ENCODE measurements at places on chromosomes 2 and 18. TPM values are rescaled to one million over a fixed set of nuclear protein-coding genes. Genes with fewer than 3 reads are reported as not detected.

DNA sequence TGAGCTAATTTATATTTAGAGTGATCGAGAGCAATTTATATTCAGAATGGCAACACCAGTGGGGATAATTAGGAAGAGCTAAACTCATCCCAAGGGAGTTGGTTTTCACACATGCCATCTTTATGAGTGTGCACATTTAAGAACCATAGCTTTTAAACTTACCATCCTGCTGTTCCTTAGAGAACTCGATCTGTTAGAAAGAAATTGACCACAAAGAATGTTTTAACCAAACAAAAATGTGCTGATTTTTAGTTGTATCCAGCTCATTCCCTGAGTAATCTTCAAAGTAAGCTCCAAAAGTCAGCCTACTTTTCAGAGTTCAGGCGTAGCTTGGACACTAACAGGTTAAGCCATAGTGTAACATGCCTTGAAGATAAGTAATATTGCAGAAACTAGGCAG lies 12.6 kb downstream of the MYL1 start:
- H3K4me1 ChIP-seq = no peaks in the 10 kb centered on the region
- no peaks in the 10 kb centered on the region for H3K27me3 ChIP-seq
- no peak overlapping the region for H3K4me3 ChIP-seq
- no peaks in the 10 kb centered on the region for H3K36me3 ChIP-seq

DNA sequence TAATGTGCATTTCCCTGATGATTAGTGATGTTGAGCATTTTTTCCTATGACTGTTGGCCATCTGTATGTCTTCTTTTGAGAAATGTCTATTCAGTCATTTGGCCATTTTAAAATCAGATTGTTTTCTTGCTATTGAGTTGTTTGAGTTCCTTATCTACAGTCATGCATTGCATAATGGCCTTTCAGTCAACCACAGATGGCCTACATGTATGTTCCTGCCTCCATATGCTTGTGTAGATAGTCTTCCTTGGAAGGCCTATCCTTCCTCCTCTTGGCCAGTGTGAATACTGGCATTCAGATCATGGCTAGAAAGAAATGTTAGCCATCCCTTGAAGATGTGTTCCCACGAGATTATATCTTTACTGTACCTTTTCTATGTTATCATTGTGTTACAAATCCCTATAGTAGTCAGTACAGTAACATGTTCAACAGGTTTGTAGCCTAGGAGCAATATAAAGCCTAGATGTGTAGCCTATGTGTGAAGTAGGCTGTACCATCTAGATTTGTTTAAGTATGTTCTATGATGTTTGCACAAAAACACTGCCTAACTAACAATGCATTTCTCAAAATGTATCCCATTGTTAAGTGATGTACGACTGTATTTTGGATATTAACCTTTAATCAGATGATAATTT lies 65.6 kb upstream of the CD302 start:
- no peak for DNase-seq
- H3K27ac ChIP-seq = no peak overlapping the region
- no peak overlapping the region for H3K4me3 ChIP-seq
- H3K36me3 ChIP-seq = peaks cover 31% of the 10 kb centered on the region

- peaks cover 34% of the 10 kb centered on the region for H3K27me3 ChIP-seq
- H3K27ac ChIP-seq = no peak overlapping the region
- H3K36me3 ChIP-seq = no peaks in the 10 kb centered on the region
- H3K4me3 ChIP-seq = no peak overlapping the region
Measured at GRCh38 chr2:239678666-239679296, 278.0 kb upstream of the HDAC4 start.

GRCh38 chr2:164879901-164880535 lies 38.4 kb upstream of the COBLL1 start:
- H3K27me3 ChIP-seq = no peaks in the 10 kb centered on the region
- no peak overlapping the region for H3K27ac ChIP-seq
- H3K4me1 ChIP-seq = no peaks in the 10 kb centered on the region
- no peak for DNase-seq

DNA sequence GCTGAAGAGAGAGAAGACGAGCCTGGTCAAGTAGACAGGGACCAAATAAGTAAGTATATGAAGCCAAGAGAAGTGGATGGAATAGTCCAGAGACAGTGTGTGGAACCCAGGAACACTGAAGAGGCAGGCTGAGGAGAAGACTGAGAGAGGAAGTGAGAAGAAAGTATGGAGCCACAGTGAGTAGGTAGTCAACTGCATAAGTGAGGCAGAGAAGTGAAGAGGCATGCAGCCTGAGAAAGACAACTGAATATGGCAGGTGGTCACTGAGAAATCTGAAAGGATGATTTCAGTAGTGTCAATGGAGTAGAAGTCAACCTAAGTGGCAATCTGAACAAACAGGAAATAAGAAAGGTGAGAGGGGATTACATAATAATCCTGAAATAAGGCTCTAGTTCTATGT lies 55.4 kb downstream of the CWC22 start:
- no peaks in the 10 kb centered on the region for H3K27me3 ChIP-seq
- no peak for DNase-seq
- H3K4me1 ChIP-seq = peaks cover 6% of the 10 kb centered on the region

GRCh38 chr2:88232074-88232782 lies 62.1 kb downstream of the THNSL2 start:
- H3K27ac ChIP-seq = no peak overlapping the region
- H3K36me3 ChIP-seq = peaks cover 5% of the 10 kb centered on the region
- H3K27me3 ChIP-seq = peaks cover 9% of the 10 kb centered on the region
- no peak overlapping the region for H3K4me3 ChIP-seq
- H3K4me1 ChIP-seq = peaks cover 4% of the 10 kb centered on the region

DNA sequence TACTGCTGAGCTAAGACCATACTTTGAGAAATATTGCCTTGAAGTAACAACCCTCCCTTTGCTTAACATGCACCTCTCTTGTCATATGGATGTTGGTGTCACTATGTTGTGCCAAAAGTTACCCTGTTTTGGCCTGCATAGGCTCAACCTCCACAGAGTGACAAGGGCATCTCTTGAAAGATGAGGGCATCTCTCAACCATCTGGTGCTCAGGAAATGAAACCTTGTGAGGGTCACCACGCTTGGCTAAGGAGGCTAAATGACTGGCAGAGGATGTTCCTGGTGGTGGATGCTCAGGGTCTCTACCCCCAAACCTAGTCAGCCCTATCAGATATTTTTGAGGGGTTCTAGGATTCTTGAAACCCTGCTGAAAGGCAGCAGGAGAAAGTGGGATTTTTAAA lies 2.3 kb downstream of the LHCGR start:
- no peaks in the 10 kb centered on the region for H3K4me1 ChIP-seq
- H3K27ac ChIP-seq = no peak overlapping the region
- peaks cover 31% of the 10 kb centered on the region for H3K27me3 ChIP-seq

DNA sequence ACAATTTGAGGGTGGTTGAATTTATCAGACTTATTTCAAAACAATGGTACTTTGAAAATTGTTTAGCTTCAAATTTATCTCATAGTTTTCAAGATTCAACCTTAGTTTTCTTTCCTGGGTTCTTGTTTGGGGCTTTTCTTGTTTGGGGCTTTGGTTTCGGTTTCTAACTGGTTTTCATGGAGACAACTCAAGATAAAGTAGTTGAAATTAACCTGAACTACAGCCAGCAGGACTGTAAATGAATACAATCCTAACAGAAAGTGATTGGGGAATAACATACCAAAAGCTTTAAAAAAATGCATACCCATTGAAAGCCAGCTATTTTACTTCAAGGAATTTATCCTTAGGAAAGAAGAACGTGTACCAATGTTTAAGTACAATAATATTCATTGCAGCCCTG lies 133.5 kb upstream of the SLC14A2 start:
- H3K27me3 ChIP-seq = peaks cover 23% of the 10 kb centered on the region
- peaks cover under 1% of the 10 kb centered on the region for H3K36me3 ChIP-seq
- H3K4me3 ChIP-seq = no peak overlapping the region
- H3K4me1 ChIP-seq = no peaks in the 10 kb centered on the region
- DNase-seq = no peak

- H3K36me3 ChIP-seq = no peaks in the 10 kb centered on the region
- H3K4me1 ChIP-seq = no peaks in the 10 kb centered on the region
- H3K27ac ChIP-seq = no peak overlapping the region
- H3K4me3 ChIP-seq = no peak overlapping the region
- DNase-seq = no peak
- peaks cover 4% of the 10 kb centered on the region for H3K27me3 ChIP-seq
Measured at GRCh38 chr2:9824441-9824840, 18.8 kb upstream of the TAF1B start.

DNA sequence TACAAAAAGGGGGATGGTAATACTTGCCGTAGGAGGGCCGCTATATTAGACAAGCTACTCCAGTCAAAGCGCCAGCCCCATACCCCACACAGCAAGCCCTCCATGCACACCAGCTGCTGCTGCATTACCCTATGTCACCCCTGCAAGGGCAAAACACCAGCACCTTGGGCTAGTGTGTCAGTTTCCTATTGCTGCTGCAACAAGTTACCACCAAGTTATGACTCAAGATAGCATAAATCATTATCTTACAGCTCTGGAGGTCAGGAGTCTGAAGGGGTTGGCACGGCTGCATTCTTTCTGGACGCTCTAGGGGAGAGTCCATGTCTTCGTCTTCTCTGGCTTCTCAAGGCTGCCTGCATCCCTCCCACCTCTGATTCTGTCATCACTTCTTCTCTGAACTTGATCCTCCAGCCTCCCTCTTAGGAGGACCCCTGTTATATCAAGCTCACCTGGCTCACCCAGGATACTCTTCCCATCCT lies 88.6 kb upstream of the ACAA2 start:
- H3K36me3 ChIP-seq = no peaks in the 10 kb centered on the region
- H3K4me1 ChIP-seq = no peaks in the 10 kb centered on the region
- no peak for DNase-seq
- no peak overlapping the region for H3K27ac ChIP-seq
- no peak overlapping the region for H3K4me3 ChIP-seq
- H3K27me3 ChIP-seq = peaks cover 19% of the 10 kb centered on the region

DNA sequence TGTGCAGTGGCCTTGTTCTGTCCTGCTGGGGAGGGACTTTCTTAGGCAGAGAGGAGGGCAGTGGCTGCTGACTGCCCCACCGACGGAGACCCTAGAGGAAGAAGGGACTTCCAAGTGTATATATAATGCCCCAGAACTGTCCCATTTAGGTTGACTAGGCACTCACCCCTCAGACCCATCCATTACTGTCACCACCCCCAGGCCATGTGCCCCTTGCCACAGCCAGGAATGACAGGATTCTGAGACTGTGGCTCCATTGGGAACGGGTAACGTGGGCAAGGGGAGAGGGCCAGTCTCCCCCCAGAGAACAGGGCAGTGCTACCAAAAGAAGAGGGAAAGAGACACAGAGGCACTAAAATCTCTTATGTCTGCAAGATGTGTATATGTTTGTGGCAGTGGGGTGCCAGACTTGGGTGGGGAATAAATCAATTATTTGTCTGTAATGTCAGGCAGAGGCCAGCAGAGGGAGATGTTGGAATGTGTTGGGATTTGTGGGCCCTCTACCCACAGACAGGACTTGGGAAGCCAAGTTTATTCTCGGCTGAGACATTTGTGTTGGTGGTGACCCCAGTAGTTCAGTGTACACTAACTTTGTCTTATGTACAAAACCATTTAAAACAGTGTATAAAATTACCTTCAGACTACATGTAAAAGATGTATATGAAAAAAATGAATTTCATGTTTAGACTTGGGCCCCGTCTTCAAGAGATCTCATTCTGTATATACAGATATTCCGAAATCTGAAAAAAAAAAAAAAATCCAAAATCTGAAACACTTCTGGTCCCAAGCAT lies 24.0 kb upstream of the TMEM37 start:
- H3K4me3 ChIP-seq = no peak overlapping the region
- DNase-seq = no peak
- H3K27ac ChIP-seq = no peak overlapping the region
- peaks cover 13% of the 10 kb centered on the region for H3K27me3 ChIP-seq
- H3K4me1 ChIP-seq = no peaks in the 10 kb centered on the region

- no peaks in the 10 kb centered on the region for H3K4me1 ChIP-seq
- H3K36me3 ChIP-seq = no peaks in the 10 kb centered on the region
- peaks cover 8% of the 10 kb centered on the region for H3K27me3 ChIP-seq
- DNase-seq = no peak
Measured at GRCh38 chr2:121884078-121884477, 128.6 kb downstream of the TSN start.

- no peaks in the 10 kb centered on the region for H3K36me3 ChIP-seq
- H3K4me3 ChIP-seq = no peak overlapping the region
- DNase-seq = no peak
- H3K4me1 ChIP-seq = peaks cover 3% of the 10 kb centered on the region
Measured at GRCh38 chr2:64970495-64970894, 18.7 kb upstream of the SLC1A4 start.

DNA sequence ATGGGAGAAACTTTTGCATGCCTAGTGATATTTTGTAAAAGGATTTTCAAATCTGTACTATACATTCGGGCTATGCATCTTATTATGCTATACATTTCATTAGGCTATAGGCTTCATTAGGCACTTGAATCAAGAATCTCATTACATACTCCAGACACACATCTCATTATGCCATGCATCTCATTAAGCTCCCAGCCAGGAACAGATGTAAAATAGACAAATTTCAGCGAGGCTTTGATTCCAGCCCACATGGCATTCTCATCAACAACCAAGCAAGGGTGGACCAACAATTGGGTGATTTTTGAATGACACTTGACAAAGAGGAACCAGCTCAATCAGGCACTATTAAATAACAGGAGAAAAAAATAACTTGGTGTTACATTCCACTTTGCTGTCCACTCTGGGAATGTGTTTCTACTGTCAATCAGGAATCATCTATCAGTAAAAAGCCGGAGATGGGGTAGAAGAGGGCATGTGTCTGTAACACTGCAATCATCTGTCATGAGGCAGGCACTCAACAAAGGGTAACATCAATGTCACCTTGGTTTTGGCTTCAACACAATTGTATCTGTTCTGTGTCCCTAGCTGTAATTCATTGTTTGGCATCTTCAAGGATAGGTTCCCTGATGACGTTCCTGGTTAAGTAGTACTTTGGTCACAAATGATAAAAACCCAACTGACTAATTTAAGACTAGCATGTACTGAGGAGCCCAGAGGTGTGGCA lies 498.6 kb downstream of the EPHA4 start:
- no peaks in the 10 kb centered on the region for H3K4me1 ChIP-seq
- H3K27me3 ChIP-seq = peaks cover 4% of the 10 kb centered on the region
- H3K27ac ChIP-seq = no peak overlapping the region
- DNase-seq = no peak

GRCh38 chr2:30162806-30163205 lies 16.0 kb downstream of the YPEL5 start:
- no peaks in the 10 kb centered on the region for H3K27me3 ChIP-seq
- peaks cover 6% of the 10 kb centered on the region for H3K4me1 ChIP-seq
- no peak for DNase-seq

- H3K27me3 ChIP-seq = no peaks in the 10 kb centered on the region
- no peak overlapping the region for H3K27ac ChIP-seq
- no peak overlapping the region for H3K4me3 ChIP-seq
- H3K4me1 ChIP-seq = no peaks in the 10 kb centered on the region
- DNase-seq = no peak
- H3K36me3 ChIP-seq = no peaks in the 10 kb centered on the region
Measured at GRCh38 chr2:67041051-67041450, 356.1 kb upstream of the ETAA1 start.

CIB4 gene
- total RNA-seq = not detected

C2orf72 gene
- total RNA-seq = 2.2 TPM

NTSR2 gene
- total RNA-seq = not detected

LRRC30 gene
- not detected for total RNA-seq

EPHA4 gene
- 20.7 TPM for total RNA-seq

NBAS gene
- 39.0 TPM for total RNA-seq

TUBB8B gene
- total RNA-seq = not detected

GREB1 gene
- total RNA-seq = 2.2 TPM

TRPM8 gene
- total RNA-seq = not detected

TOGARAM2 gene
- total RNA-seq = 7.7 TPM

CHRNA1 gene
- not detected for total RNA-seq
